Amygdala (tissue), 56 donors: ENCODE measurements at places on chromosomes 13 and 19.

DNA sequence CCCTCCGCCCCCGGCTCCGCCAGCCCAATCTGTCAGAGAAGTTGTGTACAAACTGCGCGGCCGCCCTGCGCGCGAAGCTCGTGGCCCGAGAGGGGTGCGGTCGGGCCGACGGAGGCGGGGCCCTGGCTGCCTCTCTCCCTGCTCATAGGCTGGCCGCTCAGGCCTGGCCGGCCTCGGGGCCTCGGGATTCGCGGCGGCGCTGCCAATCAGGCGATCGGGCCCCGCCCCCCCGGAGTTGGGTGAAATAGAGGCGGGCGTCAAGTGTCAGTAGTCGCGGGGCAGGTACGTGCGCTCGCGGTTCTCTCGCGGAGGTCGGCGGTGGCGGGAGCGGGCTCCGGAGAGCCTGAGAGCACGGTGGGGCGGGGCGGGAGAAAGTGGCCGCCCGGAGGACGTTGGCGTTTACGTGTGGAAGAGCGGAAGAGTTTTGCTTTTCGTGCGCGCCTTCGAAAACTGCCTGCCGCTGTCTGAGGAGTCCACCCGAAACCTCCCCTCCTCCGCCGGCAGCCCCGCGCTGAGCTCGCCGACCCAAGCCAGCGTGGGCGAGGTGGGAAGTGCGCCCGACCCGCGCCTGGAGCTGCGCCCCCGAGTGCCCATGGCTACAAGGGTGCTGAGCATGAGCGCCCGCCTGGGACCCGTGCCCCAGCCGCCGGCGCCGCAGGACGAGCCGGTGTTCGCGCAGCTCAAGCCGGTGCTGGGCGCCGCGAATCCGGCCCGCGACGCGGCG, at the start of gene KLF5:
TSS of gene KLF5 (plus strand) at position 270 of the 724 bp plus-strand sequence. CDS start at position 593, 323 bp downstream.
- DNase-seq = peak; percentile 83

- DNase-seq = peak; percentile 29
Measured at GRCh38 chr13:110057052-110057451, 249.9 kb downstream of the COL4A1 start.

- DNase-seq = no peak
Measured at GRCh38 chr13:30466358-30466714, 600 bp upstream of the HMGB1 start.

DNA sequence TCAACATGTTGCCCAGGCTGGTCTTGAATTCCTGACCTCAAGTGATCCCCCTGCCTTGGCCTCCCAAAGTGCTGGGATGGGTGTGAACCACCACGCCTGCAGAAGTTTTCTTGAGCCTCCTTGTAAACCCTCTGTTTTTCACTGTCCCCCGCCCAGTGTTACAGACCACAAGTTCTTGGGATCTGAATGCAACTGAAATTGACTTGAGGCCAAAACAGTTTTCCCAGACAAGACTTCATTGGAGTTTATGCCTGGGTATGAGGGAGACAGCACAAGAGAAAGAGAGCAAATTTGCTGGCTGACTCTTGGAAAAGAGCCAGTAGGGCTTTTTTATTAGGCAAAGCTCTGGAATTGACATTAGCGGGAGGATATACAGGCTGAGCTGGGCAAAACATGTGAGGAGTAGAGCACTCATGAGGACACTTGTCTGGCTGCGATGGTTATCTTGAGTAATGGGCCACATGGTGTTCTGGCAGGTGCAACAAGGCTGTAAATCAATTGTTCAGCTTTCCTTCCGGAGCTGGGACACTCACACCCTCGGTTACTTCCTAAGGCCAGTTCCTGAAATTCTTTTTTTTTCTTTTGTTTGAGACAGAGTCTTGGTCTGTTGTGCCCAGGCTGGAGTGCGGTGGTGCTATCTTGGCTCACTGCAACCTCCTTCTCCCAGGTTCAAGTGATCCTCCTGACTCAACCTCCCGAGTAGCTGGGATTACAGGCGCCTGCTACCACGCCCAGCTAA, 12.7 kb upstream of the HNRNPL start:
- DNase-seq = no peak

GRCh38 chr19:9885077-9885552, 50.0 kb downstream of the PIN1 start:
- DNase-seq = peak; percentile 66

DNA sequence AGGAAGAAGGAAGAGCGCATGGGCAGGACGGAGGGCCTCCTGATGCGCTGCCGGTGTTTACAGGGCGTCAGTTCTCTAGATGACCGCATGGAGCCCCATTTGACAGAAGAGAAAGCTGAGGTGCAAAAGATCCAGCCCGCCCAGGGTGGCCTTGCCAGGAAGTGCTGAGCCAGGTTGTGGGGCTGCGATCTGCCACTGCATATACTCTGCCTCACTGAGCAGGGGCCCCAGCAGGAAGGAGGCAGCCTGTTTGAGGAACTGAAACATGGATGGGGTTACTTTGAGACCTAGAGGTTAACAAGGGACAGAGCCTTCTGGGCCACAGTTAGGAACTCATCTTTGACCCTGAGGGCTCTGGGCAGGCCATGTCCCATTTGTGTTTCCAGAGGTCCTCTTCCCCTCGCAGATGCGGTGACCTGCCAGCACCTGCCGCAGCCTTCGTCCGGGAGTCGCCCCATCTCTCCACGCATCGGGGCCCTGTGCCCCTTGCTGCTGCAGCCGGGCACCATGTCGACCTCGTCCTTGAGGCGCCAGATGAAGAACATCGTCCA, 3.2 kb downstream of the EPN1 start:
- peak; percentile 28 for DNase-seq

DNA sequence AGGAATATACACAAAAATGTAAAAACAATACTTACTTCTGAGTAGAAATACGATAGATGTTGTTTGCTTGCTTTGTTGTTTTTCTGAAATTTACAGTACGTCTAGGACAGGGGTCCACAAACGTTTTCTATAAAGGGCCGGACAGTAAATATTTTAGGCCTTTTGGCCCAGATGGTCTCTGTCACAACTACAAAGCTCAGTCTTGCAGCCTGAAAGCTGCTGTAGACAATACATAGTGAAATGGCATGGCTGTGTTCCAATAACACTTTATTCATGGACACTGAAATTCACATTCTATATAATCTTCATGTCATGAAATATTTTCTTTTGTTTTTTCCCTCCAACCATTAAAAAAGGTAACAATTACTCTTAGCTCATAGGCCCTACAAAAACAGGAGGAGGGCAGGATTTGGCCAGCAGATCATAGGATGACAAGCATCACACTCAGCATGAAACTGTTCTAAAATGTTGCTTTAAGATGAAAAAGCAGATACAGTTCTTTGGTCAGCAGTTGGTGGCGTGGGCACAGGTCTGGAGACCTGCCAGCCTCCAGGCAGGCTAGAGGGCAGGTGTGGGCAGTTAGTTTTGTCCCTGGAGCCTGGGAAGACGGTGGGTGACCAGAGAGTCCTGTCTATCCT, at the start of gene EDDM13:
TSS of gene EDDM13 (plus strand) at position 588 of the 638 bp plus-strand sequence. CDS start 87 bp downstream, outside the sequence.
- no peak for DNase-seq

- DNase-seq = no peak
Measured at GRCh38 chr13:62643007-62643483, 1227.4 kb upstream of the PCDH20 start.

- no peak for DNase-seq
Measured at GRCh38 chr19:11539495-11540365, 1.1 kb downstream of the CNN1 start.

- peak; percentile 44 for DNase-seq
Measured at GRCh38 chr19:13691569-13692435, 72.5 kb upstream of the MRI1 start.

DNA sequence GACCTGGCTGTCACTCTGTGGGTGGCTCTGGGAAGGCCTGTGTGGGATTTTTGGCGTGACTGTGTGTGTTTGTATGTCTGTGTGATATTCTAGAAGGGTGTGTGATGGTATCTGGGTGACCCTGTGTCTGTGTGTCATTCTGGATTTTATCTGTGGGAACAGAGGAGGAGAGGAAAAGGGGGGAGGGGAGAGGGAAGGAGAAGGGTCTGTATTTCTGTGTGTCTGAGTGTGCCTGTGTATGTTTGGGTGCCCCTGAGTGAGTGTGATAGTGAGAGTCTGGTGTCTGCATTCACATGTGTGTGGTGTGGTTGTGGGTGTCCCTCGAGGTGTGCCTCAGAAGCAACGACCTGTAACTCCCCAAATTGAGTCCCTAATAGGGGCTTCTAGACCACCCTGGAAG, 8.1 kb upstream of the NFIX start:
- no peak for DNase-seq
